ENCODE measurements at places on chromosomes 13 and 19. TPM values are rescaled to one million over a fixed set of nuclear protein-coding genes. Genes with fewer than 3 reads are reported as not detected.

DNA sequence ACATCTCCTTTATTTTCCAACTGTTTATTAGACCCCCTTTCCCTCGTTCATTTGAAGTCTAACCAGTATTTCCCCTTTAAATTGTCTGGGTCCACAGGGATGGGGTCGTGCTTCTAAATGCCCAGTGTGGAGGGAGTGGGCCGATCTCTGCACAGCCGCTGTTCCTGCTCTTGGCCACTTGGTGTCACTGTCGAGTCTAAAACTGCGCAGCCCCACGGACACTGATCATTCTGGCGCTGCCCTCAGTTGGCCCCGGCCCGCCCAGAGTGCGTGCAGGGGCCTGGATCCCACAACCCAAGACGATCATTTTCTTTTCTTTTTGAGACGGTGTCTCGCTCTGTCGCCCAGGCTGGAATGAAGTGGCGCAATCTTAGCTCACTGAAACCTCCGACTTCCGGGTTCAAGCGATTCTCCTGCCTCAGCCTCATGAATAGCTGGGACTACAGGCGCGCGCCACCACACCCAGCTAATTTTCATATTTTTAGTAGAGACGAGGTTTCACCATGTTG lies 12.0 kb downstream of the WDR88 start:
- H3K27me3 ChIP-seq: no peaks in the 10 kb centered on the region
- H3K4me3 ChIP-seq: peak overlapping the region; percentile 17
- no peak overlapping the region for H3K27ac ChIP-seq
- peak; percentile 62 for DNase-seq
- H3K36me3 ChIP-seq: no peaks in the 10 kb centered on the region

DNA sequence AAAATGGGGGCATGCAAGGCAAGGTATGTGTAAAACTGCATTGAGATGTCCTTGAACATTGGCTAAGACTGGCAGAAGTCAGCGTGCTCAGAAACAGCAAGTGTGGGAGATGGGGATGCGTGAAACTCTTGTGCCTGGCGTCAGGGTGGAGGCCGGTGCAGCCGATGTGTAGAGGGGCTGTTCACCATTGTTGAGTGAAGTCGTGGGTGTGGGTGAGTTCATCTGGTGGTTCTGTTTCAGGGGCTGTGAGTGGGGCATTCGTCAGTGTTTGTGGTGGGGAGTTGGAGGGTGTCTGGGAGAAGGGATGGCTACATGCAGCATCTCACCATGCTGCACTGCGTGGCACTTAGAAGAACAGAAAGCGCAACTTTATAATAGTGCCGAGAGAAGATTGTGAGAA lies 11.4 kb upstream of the MIA start:
- no peaks in the 10 kb centered on the region for H3K27me3 ChIP-seq
- H3K4me3 ChIP-seq: no peak overlapping the region
- H3K4me1 ChIP-seq: no peaks in the 10 kb centered on the region
- no peak for DNase-seq
- H3K36me3 ChIP-seq: peaks cover 52% of the 10 kb centered on the region

GRCh38 chr19:31555634-31556215 lies 206.5 kb upstream of the TSHZ3 start:
- DNase-seq: no peak
- H3K4me1 ChIP-seq: no peaks in the 10 kb centered on the region
- H3K27me3 ChIP-seq: no peaks in the 10 kb centered on the region
- no peak overlapping the region for H3K27ac ChIP-seq

GRCh38 chr19:33429891-33430673 lies 56.6 kb downstream of the CEBPG start:
- no peaks in the 10 kb centered on the region for H3K36me3 ChIP-seq
- no peaks in the 10 kb centered on the region for H3K4me1 ChIP-seq
- H3K27me3 ChIP-seq: no peaks in the 10 kb centered on the region
- no peak overlapping the region for H3K27ac ChIP-seq
- no peak for DNase-seq
- no peak overlapping the region for H3K4me3 ChIP-seq

- no peaks in the 10 kb centered on the region for H3K27me3 ChIP-seq
- H3K27ac ChIP-seq: no peak overlapping the region
- H3K36me3 ChIP-seq: no peaks in the 10 kb centered on the region
- H3K4me3 ChIP-seq: no peak overlapping the region
Observed at GRCh38 chr19:39384839-39385568, 5.9 kb downstream of the PAF1 start.

DNA sequence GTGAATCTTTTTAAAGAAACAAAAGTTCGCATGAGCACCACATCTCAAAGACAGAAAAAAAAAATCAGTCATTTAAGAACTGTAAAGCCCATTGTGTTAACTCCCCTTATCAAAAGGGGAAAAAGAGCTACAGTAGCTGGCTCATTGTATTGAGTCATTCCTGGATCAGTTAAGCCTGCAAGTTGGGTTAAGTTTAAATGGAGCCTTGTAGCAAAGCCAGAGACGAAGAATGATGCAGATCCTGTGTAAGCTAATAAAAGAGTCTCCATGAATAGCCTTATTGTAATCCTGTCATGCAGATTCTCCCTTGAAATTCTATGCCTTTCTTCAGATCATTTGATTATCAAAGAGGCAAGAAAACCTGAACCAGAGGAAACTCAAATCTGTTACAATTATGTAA lies 83.8 kb downstream of the CRYL1 start:
- peaks cover 31% of the 10 kb centered on the region for H3K4me1 ChIP-seq
- DNase-seq: peak; percentile 95
- H3K36me3 ChIP-seq: peaks cover 3% of the 10 kb centered on the region
- no peaks in the 10 kb centered on the region for H3K27me3 ChIP-seq
- peak overlapping the region; percentile 17 for H3K4me3 ChIP-seq

DNA sequence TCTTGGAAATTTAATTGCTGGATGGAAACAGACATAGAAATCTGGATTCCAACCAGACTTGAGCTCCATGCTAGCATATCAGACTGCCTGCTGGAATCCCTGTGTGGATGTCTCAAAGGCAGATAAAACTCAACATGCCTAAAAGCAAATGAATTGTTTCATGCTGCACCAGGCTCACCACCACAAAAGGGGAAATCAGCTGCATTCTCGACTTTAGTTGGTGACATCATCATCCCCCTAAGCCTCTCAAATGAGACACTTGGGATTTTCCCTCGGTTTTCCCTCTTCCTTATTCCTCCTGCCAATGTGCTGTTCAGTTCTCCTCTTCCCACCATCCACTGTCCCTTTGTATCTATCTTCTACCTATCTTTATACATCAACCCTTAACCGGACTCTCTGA lies 134.3 kb downstream of the ZDHHC20 start:
- H3K27me3 ChIP-seq: no peaks in the 10 kb centered on the region
- no peaks in the 10 kb centered on the region for H3K4me1 ChIP-seq
- no peak overlapping the region for H3K4me3 ChIP-seq
- no peak overlapping the region for H3K27ac ChIP-seq

DNA sequence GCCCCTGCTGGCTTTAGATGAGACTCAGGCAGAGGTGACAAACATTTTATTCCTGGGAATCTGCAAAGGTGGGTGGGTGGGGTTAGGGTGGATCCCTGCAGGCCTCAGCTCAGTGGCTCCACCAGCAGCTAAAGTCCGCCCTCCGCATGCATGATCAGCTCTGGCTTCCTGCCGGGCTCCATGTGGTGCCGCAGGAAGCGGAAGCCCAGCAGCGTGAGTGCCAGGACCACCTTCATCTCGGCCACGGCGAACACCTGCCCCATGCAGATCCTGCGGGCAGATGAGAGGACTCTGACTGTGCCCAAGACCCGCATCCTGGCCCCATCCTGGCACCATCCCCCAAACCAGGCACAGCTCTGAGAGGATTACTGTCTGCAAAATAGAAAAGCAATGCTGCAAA lies 26.3 kb downstream of the CYP4F2 start:
- H3K4me3 ChIP-seq: no peak overlapping the region
- peaks cover 4% of the 10 kb centered on the region for H3K4me1 ChIP-seq
- no peak overlapping the region for H3K27ac ChIP-seq
- DNase-seq: no peak
- no peaks in the 10 kb centered on the region for H3K27me3 ChIP-seq
- no peaks in the 10 kb centered on the region for H3K36me3 ChIP-seq

DNA sequence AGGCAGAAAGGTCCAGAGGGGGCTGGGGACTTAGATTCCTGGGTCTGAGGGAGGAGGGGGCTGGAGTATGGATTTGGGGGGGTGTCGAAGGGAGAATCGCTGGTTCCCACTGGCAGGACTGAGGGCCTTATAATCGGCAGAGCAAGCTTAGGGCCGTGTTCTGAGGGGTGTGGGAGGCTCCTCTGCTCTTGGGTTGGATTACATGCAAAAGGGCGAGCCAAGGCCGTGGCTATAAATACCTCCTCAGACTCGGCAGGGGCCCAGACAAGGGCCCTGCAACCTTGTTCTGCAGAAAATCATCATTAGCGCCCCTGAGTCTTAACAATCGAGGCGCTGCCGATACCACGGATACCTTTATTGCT lies 707 bp upstream of the MAMSTR start:
- no peaks in the 10 kb centered on the region for H3K27me3 ChIP-seq
- DNase-seq: no peak
- no peaks in the 10 kb centered on the region for H3K4me1 ChIP-seq

GRCh38 chr13:28313579-28313978 lies 175.2 kb downstream of the PAN3 start:
- H3K4me1 ChIP-seq: no peaks in the 10 kb centered on the region
- no peaks in the 10 kb centered on the region for H3K27me3 ChIP-seq
- H3K4me3 ChIP-seq: no peak overlapping the region
- H3K36me3 ChIP-seq: no peaks in the 10 kb centered on the region

The NPAS1 gene
- 1.6 TPM for total RNA-seq

The CRYL1 gene
- total RNA-seq: 13.6 TPM

The FCER2 gene
- not detected for total RNA-seq

The CATSPERD gene
- not detected for total RNA-seq

The TSHZ3 gene
- 0.18 TPM for total RNA-seq

Data from PC-3 (cell line).